ENCODE measurements at places on chromosomes 2 and 18.

- DNase-seq = no peak
Measured at GRCh38 chr2:38120829-38121228, 44.9 kb upstream of the CYP1B1 start.

GRCh38 chr2:212928681-212929080, 222.7 kb downstream of the IKZF2 start:
- no peak for DNase-seq

GRCh38 chr18:23645568-23646175, 17.0 kb downstream of the ANKRD29 start:
- no peak for DNase-seq

DNA sequence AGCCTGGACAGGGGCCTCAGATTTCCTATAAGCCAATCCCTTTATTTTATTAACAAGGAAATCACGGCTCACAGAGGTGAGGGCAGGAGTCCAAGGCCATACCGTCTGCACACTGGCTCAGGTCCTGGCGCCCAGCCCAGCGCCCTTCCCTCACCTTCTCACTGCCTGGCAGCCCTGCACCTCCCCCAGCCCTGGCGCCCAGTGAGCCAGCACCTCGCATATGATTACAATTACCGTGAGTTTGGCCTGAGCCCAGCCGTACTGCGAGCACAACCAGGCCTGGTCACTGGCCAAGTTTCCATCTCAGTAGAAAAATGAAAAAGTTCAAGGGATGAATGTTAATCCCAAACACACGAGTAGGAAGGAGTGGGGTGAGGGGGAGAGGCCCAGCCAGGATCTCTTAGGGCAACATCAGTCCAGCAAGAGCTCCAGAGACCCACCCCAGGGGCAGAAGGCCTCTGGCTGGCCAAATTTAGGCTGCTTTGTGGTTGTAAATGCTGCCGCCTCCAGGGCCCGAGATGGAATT, 68.4 kb downstream of the MCFD2 start:
- DNase-seq = no peak

DNA sequence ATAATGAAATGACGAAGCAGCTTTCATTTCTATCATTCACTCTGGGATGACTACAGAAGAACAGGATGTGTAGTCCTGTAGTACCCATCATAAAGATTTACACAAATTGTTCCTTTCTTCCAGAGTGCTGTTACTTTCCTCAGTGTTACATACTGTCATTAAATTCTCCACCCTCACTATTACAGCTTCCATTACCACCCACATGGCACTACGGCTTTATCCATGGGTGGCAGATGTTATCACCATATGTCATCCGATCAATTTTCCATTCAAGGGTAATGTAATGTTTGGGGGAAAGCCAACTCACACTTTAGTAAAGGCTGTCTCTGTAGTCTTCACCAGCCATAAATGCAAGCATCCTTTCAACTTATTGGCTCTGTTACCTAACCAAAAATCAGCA, 7.1 kb upstream of the CSRNP3 start:
- DNase-seq = no peak

- DNase-seq = no peak
Measured at GRCh38 chr2:68536000-68536399, 68.6 kb downstream of the APLF start.

- DNase-seq = peak; percentile 30
Measured at GRCh38 chr2:214465363-214466146, 54.7 kb downstream of the VWC2L start.

GRCh38 chr18:49207361-49207760, 253.1 kb downstream of the DYM start:
- no peak for DNase-seq

DNA sequence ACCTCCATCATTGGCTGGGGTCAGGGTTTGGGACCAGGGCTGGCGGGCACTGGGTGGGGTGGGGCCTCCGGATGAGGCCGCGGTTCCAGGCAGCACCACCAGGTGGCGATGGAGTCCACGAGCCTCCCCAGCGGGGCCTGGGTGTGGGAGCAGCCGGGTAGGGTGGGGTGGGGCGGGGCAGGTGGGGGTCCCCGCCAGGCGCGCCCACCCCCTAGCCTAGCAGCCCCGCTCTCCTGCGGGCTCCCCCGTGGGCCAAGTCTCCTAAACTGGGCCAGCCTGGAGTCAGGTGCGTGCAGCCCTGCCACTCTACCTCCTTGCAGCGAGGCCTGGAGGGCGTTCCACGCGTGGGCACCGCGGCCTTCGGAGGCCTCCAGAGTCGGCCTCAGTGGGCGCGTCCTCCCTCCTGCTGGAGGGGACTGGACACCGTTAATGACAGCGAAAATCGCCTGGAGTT, 187.5 kb downstream of the TWIST2 start:
- DNase-seq = no peak

DNA sequence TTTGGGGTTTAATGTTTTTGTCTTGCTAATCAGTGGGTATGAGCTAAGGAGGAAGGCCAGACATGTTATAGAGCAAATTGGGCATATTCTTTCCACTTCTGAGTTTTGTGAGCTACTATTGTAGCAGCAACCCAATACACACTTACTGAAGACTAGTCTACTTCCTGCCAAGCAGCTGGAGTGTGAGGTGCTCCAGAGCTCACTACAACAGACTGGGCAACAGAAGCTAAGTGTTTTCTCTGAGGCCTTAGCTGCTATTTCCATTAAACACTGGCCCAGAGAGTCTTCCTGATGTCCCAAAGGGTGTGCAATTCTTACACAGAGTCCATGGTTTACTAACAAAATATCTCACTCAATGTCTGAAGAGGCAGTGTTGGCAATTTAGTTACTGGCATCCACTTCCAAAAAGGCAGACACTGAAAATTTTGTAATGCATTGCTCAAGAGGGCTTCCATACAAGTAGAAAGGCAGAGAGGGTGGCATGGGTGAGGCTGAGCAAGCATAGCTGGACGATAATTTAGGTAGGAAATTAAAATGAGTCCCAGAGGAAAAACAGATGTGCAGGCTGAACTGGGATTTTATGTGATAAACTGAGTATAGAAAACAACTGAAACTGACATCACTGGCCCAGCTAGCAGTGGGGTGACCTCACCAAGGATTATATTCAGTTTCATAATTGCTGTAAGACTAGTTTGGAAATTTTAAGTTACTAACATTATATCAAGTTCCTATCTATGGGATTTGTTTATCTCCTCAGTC, 68.6 kb downstream of the ZC3H6 start:
- no peak for DNase-seq

GRCh38 chr18:3262234-3263131, 550 bp downstream of the MYL12B start:
- no peak for DNase-seq

GRCh38 chr2:40155728-40156127, 296.2 kb downstream of the SLC8A1 start:
- no peak for DNase-seq

Data from NT2/D1 (cell line).